Stimulated activated naive CD8-positive, alpha-beta T cell treated with anti-CD3 and anti-CD28 coated beads, Interleukin-15, amount 100 ng/mL, for 72 hours (primary cell): ENCODE measurements at places on chromosomes 2 and 18.
A peak's percentile ranks its signal among the peaks of the same experiment; 100 is the strongest.

DNA sequence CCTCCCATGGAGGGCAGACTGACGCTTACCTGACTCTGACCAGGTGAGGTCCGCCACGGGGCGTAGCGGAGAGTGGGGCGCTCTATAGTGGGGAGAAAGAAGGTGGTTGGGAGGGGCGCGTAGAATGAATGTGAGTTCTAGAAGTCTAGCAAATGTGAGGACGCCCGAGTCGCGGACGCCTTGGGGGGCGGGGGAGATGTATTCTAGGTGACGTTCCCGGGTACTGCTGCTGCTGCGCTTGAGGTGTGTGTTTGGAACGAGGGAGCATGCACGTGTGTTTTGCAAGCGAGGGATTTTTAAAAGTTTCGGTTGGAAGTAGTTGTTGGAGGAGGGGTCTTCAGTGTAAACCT lies 758 bp downstream of the RIF1 start:
- peak; percentile 33 for DNase-seq

DNA sequence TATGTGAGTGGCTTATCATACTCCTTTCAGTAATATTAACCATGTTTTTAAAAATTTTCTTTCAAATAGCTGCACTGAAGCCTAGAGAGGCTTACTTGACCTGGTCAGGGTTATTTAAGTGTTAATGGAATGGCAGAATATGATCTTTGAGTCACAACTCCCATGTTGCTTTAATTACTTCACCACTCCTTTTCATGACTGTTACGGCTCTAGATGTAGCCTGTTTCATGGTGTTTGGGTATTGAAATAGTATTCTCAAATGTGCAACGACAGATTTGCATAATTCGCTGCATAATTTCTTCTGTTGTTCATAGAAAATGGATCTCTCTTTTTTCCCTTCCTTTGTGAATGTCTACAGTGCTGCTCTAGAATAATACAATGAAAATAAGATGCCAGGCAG lies 51.6 kb upstream of the PLA2R1 start:
- DNase-seq: no peak

DNA sequence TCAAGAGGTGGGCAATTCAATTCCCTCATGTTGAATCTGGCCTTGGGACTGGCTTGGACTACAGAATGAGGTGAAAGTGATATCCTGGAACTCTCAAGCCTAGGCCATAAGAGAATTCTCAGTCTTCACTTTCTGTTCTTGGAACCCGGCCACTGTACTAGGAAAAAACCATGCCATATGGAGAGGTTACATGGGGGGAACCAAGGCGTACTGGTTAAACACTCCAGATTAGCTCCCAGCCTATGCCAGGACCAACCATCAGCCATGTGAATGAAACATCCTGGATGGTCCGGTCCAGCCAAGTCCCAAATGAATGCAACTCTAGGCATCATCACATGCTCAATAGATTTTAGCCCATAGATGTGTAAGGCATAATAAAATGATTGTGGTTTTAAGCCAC lies 56.4 kb downstream of the ZNF385B start:
- no peak for DNase-seq

- DNase-seq: no peak
These were observed 43.4 kb upstream of the SEC11C start for GRCh38 chr18:59096098-59096789.

DNA sequence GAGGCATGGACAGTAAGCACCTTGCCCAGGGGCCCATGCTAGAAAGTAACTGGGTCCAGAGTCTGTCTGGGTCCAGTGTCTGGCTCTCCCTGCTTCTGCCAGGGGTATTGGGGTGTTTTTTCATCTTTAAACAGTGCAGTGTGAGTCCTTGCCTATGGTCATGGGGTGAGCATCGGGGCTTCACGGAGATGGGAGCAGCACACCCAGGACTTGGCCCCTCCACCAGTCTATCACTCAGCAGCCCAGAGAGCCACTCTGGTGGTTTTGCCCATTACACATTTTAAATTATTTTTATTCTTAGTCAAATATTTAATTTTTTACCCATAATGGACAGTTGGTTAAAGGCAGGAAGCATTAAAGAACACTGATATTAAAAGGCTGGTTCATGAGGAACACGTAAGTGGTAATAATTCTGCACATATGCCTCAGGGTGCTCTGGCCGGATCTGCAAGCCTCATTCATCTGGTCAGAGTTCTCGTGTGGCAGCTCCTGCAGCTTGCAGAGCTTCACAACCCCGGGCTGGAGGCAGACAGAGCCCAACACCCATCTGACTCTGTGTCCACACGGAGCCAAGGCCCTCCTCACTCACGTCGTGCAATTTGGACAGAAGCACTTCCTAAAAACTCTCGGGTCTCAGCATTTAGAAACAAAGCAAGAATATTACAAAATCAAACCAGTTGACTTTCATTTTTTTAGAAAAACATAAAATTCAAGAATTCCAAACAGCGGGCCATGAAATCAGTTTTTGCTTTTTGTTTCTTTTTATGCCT lies 204.1 kb downstream of the CTIF start:
- DNase-seq: no peak

DNA sequence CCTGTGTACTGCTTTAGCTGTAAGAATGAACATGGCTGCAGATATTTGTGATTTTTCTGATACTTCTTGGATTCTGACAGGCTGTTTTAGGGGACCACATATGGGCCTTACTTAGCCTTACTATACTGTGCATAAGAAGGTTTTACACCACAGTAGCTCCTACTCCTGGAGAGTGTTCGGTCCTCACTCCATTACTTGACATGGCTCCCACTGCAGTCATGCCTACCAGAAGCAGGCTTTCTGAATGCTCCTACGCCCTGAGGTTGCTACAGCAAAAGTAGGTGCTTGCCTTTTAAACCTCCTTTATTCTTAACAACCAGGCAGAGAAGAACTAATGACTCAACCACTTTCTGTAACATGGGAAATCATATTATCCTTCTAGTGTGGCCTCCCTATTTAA lies 125.2 kb upstream of the MAP2 start:
- no peak for DNase-seq

GRCh38 chr2:238162846-238163441 lies 4.2 kb downstream of the ERFE start:
- no peak for DNase-seq

DNA sequence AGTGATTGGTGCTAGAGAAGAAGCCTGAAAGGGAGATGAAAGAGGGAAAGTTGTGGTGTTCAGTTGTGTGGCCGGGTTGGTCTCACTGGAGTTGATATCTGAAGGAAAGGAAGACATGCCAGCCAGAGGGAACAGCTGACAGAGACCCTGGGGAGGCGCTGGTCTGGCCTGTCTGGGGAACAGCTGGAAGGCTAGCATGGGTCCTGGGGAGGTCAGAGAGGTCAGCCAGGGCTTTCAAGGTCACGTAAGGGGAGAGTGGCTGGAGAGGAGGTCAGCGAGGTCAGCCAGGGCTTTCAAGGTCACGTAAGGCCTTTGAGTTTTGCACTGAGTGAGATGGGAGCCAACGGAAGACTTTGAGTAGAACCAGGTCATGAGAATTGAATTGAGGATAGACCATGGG lies 11.0 kb downstream of the DYSF start:
- DNase-seq: no peak

- DNase-seq: no peak
These were observed 132.6 kb downstream of the NYAP2 start for GRCh38 chr2:225532096-225532495.

GRCh38 chr2:28621172-28622100 lies 125.6 kb downstream of the PLB1 start:
- DNase-seq: peak; percentile 61

GRCh38 chr2:14567561-14567960 lies 65.0 kb upstream of the LRATD1 start:
- no peak for DNase-seq

DNA sequence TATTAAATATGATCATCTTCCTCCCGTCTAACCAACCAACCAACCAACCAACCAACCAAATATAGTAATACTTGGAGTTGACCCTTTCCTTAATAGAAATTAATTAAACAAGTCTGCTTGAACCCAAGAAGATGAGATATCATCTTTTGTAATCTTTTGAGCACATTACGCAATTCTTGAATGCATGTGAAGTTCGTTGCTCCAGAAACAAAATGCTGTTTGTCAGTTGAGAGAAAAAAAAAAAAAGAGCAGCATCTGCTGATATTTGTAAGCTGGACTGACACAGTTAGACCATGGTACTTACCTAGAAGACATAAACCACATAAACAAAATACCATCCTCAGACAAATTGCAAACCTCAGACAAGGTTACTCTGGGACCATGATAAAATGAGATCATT lies 9.2 kb upstream of the SERPINB2 start:
- DNase-seq: no peak

- DNase-seq: no peak
These were observed 20.7 kb downstream of the FOSL2 start for GRCh38 chr2:28413152-28413898.
